ENCODE measurements at places on chromosomes 7 and 10.

- no peak for DNase-seq
These were observed 222.2 kb upstream of the FZD1 start for GRCh38 chr7:91041901-91042484.

DNA sequence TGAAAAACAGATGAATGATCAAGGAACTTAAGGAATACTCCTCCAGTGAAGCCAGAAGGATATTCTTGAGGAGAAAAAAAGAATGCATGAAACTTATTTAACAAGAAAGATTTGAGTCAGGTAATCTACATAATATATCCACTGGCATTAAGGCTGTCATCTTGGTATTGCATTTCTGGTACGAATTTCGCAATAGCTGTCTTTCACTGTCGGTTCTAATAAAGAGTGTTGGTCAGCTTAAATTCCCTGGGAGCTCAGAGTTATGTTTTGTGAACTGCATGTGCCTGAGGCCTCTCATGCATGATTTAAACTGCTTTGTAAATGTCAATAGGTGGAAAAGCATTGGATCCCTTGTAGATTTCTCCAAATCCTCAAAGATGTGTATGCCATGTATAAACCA is 565.3 kb upstream of the GALNT17 start:
- no peak for DNase-seq

DNA sequence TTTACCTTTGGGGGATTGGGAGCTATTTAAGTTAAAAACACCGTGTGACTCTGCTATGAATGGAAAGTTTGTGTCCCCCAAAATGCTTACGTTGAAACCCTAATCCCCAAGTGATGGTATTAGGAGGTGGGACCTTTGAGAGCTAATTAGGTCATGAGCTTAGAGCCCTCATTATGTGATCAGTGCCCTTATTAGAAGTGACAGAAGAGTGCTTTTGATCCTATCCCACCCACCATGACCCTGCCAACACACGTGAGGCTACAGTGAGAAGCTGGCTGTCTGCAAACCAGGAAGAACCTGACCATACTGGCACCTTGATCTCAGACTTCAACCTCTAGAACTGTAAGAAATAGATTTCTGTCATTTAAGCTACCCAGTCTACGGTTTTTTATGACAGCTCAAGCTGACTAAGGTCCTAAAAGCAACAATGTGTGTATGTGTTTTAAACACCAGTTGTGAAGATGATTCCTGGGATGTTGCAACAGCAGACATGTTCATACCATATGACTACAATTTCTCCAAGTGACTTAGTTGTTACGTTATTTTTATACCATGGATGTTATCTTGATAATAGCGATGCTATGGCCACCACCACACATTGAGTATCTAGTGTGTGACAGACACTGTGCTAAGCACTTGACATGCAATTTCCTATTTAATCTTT is 124.4 kb downstream of the PIP4K2A start:
- DNase-seq: no peak

DNA sequence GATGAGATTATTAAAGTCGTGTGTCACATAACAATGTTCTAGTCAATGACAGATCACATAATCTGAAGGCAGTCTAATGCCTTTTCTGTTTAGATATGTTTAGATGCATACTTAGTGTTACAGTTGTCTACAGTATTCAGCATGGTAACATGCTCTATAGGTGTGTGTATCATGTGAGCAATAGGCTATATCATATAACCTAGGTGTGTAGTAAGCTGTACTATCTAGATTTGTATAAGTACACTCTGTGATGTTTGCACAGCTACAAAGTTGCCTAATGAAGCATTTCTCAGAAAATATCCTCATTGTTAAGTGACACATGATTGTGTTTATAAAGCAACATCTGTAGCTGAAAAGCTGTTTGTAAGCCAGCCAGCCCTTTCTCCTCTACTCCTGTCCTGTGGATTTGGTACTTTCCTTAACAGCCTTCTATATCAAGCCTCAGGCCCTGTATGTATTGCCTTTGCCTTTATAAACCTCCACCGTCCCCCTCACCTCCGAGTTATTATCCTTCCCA is 6.3 kb downstream of the HECTD2 start:
- no peak for DNase-seq

DNA sequence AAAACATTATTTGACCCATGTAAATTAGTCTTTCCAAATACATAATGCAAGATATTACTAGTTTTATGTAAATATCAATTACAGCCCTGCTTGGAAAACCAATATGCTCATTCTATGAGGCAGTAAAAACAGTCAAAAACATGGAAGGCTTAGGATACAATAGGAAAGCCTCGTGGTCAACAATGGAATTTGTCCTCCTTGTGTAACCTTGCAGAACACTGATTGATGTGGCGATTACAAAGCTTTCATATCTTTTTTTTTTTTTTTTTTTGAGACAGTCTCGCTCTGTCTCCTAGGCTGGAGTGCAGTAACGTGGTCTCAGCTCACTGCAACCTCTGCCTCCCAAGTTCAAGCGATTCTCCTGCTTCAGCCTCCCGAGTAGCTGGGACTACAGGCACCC is 157.3 kb upstream of the BET1 start:
- no peak for DNase-seq
